ENCODE measurements at places on chromosomes 11 and 22. TPM values are rescaled to one million over a fixed set of nuclear protein-coding genes. Genes with fewer than 3 reads are reported as not detected.

The ACTN3 gene
- not detected for total RNA-seq

The HYOU1 gene
- 138 TPM for total RNA-seq

DNA sequence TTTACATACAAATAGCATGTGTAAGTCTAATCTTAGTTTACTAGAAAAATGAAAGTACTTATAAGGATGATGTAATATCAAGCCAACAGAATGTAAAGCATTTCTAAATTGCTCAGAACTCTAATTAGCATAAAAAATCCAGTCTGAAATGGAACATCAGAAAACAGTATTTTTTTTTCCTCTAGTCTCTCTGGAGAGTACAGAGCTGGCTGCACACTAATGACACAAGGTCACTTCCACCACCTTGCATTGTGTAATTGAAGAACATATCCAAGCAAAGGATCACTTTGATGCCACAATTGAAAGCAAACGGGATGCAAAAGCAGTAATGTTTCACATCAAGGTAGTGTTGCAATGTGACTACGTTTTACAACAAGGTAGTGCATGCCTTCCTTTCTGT is 548.0 kb upstream of the LUZP2 start:
- DNase-seq = no peak

DNA sequence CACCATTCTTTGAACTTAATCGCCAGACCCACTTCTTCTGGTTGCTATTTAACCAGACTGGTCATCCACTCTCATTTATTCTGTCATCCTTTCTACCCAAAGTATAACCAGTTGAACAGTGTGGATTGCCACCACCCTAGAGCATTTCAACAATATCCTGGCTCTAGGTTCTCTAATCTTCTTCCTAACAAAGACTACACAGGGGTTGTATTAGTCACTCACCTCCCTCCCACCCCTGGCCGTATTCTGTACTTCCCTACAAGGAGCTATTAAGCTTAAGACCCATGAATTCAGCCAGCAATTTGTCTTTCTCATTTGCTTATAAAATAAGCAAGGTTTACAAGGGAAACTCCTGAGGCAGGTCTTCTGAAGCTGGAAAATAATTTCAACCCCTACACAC is 46.9 kb upstream of the CEP126 start:
- DNase-seq = no peak

DNA sequence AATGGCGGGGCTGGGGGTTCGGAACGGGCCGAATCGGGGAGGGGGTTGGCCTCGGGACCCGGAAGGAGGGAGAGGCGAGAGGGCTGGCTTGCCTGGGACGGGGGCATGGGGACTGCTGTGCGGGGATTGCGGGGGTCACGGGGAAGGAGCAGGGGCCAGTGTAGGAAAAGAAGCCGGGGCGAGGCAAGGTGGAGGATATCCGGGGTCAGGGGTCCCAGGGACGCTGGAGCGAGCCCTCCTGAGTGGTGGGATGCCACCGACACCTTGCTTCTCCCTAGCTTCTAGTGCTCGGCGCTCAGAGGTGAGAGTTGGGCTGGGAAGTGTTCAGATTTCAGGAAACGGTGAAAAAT is 426 bp upstream of the GDPD5 start:
- DNase-seq = no peak

GRCh38 chr11:121890377-121890776 is 225.6 kb downstream of the BLID start:
- DNase-seq = no peak

- DNase-seq = no peak
Measured at GRCh38 chr11:117437791-117438130, 110.1 kb downstream of the CEP164 start.

DNA sequence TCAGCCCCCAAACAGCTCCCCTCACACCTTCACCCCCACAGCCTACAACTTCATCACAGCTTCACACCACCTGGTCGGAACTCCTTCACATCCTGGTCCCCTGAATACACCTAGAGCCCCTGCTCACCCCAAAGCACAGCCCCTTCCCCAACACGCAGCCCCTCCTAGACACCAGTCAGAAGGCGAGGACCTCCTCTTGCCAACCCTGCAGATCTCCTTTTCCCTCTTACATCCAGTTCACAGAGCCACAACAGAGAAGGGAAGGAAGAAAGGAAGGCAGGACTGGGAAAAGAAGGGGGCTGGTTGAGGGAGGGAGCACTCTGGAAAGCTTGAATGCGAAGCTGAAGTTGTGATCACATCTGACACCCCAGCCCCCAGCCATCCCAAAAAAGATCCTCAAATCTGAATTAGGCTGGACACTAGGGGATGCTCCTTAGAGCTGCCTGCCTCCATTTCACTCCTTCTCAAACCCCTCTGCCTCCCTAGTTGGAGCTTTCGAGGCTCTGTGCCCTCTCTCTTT is 629 bp downstream of the CCKBR start:
- DNase-seq = no peak

- peak; percentile 60 for DNase-seq
Measured at GRCh38 chr11:57476757-57477506, 16.6 kb downstream of the RTN4RL2 start.

The OR52A1 gene
- not detected for total RNA-seq

DNA sequence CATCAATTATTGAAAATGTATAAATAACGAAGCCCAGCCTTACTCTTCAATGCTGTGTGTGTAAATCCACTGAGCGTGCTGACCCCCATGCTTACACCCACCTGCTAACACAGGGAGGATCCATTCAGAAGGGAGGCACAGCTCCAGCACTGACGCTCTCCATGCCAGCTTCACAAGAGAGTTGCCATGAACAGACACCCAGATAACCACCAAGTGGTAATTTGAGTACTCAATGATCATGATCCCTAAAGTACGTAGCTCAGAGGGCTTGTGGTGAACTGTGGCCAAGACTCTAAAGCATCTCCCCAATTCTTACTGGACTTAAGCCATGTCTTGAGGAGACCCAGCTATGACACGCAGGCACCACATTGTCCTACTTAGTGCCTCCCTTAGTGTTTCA is 98.7 kb downstream of the IGLL1 start:
- no peak for DNase-seq

The RIMBP3C gene
- not detected for total RNA-seq

DNA sequence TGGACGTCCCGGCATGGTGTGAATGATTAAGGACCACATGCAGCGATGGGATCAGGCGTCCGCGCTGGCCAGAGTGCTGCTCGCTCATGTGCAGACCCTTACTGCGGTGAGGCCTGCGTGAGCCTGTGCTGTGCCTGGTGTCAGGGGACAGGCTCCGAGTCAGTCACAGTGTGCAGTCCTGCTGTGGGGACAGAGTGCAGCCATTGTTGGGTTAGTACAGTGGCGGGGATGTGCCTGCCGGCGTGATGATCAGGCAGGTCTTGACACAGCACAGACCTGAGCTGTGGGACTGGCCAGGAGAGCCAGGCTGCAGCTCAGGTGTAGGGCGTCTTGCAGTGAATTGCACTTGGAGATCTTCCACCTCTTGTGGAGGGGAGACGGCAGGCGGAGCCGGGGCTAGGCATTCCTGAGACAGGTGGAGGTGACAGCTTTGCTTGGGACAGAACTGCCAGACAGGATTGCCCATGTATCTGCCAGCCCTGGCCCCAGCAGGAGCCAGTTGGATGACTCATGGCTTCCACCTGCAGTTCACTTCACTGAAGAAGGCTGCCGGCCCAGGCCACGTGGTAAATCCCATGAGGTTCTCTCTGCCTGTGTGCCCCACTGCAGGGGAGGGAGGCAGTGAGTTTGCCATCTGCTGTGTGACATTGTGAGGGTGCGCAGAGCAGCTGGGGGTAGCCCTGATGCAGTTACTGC is 17.3 kb downstream of the TRMU start:
- DNase-seq = no peak

DNA sequence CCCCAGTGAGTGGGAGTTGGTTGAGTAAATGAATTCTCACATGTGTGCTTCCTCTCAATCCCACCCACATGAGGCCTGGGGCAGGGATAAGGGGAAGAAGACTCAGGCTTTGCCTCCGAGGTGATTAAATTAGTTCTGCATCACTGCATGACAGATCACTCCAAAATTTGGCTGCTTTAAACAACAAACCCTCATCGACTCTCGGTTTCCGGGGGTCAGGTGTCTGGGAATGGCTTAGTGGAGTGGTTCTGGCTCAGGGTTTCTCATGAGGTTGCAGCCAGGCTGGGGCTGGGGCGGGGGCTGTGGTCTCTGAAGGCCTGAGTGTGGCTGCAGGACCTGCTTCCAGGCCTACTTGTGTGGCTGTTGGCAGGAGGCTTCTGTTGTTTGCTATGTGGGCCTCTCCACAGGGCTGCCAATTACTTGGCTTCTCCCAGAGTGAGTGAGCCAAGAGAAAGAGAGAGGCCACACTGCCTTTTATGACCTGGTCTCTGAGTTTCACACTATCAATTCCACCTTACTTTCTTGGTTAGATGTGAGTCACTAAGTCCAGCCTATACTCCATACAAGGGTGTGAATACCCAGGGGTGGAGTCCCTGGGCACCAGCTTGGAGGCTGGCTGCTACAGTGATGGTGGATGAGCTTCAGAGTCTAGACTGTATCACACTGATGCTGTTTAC is 15.9 kb downstream of the MOGAT2 start:
- no peak for DNase-seq

- no peak for DNase-seq
Measured at GRCh38 chr11:45544826-45545225, 120.6 kb downstream of the CHST1 start.

The PANX3 gene
- total RNA-seq = not detected

The CD3D gene
- 4.3 TPM for total RNA-seq

GRCh38 chr11:9660886-9661285 is 3.0 kb upstream of the SWAP70 start:
- no peak for DNase-seq

DNA sequence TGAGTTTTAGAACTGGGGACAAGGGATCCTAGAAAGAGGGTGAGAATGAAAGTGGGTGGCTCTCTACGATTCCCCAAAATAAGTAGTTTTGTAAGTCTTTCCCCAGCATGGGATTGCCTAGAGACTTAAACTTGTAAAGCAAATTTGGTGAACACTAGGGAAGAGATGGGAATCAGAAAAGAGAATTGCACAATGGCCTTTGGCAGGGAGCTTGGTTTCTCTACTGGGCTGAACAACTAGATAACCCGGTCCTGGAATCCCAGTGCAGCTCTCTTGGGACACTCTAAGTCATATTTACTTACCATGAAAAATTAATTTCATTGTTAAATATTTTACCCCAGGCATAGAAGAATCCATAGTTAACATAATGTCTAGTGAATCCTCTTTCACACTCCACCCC is 16.5 kb upstream of the USP18 start:
- DNase-seq = no peak
